ENCODE measurements at places on chromosomes 3 and 15.

- DNase-seq, result no peak
These were observed 58.5 kb upstream of the SLC24A5 start for GRCh38 chr15:48062148-48062872.

DNA sequence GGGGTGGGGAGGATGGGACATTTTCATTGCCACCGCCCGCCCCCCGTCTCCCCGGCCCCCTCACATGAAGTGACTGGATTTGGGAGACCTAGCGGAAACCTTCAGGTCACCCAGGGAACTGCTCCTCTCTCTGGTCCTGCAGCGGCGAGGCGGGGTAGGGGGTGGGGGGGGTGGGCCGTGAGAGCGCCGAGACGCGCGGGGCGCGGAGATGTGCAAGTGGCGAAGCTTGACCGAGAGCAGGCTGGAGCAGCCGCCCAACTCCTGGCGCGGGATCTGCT, 712 bp upstream of the MME start:
- DNase-seq, result peak; percentile 11

DNA sequence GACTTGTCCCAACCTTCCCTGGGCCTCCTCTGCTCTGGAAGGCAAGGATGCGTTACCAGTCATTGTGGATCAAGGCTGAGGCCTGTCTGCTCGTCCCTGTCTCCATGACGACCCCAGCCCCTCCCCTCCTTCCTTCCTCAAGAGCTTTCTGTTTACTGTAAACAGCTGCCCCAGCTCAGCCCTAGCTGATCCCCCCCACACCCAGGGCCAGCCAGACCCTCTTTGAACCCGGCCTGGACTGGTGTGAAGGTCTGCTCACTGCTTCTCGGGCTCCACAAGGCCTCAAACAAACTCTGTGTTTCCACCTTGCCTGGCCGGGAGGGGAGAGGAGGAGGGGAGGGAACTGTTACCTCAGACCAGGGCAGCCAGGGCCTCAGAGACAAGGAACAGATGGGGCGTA, 16.9 kb downstream of the VPS18 start:
- no peak for DNase-seq

- peak; percentile 51 for DNase-seq
These were observed 134.0 kb upstream of the IL12A start for GRCh38 chr3:159854500-159855124.

- no peak for DNase-seq
These were observed 29.7 kb downstream of the TCF12 start for GRCh38 chr15:56948000-56948763.

GRCh38 chr3:100429187-100429716, 27.9 kb downstream of the LNP1 start:
- DNase-seq, result no peak

DNA sequence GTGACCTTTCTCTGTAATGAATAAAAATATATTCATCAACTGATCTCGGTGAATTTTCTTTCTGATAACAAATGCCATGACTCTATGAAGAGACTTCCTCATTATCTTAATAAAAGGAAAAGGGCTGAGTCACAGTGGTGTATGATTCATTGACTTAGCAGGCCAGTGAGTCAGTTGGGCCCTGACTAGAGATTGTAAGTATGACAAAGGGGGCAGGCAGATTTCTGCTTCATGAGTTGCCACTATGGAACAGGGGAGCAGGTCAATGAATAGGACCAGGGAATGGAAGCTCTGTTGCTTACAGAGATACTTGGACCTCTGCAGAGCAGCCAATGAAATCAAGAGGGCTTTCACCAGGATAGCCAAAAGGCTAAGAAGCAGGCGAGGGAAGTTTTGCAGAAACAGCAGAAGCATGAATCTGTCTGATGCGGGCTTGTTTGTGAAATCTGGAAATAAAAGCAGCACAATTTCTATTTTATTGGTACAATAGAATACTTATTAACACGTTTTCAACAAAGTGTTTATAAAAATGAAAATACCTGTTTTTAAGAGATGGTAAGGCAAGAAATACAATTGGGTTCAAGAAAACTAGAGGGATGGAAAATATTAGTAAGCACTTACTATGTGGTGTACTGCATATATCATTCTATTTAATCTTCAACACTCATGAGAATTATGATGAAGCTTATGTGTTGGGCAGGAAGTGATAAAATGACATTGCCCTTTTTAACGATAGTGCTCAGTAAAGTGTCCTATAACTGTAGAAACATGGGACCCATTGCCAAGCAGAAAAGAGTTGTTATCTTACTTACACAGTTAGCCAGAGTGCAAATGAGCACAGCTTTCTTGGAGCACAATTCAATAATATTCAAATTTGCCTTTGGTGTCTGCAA, 169.8 kb upstream of the MYRIP start:
- DNase-seq, result peak; percentile 98

DNA sequence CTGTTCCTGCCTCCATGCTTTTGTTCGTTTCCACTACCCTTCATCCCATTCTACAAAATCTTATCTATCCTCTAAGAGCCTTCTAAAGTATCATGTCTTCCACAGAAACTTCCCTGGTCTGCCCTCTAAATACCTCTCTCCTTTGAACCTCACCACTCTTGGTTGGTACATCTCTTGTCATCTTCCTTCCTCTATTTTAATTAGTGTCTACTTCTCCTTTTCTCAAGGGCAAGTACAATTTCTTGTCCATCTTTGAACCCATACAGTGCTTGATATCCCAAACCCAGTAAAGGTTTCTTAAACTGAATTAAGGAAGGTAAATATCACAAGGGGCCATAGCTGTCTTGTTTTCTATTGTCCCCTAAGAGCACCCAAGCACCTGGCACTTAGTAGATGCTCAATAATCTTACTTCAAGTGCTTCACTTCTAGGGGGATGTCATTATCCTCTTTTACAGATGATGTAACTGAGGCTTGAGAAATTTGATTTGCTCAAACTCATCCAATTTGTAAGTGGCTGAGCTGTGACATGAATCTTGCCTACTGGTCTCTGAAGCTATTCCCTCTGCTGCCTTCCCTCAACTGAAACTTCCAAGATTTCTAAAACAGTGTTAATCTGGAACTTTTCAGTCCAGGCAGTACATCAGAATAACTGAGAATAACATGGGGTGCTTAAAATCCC, 2.6 kb upstream of the DAPK2 start:
- DNase-seq, result peak; percentile 49

DNA sequence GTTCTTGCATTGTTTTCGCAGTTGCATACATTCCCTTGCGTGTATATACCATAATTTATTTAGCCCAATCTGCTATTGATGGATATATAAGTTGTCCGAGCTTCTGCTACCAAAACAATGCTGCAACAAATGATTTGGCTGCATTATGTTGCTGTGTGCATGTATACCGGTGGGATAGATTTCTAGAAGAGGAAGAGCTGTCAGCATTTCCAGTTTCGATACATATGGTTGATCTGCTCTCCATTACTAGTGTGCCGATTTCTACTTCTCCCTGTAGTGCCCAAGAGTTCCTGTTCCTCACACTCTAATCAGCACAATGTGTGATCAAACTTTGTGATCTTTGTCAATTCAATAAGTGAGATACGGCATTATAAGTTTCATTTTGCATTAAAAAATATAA, 92.8 kb upstream of the NMNAT3 start:
- DNase-seq, result no peak

DNA sequence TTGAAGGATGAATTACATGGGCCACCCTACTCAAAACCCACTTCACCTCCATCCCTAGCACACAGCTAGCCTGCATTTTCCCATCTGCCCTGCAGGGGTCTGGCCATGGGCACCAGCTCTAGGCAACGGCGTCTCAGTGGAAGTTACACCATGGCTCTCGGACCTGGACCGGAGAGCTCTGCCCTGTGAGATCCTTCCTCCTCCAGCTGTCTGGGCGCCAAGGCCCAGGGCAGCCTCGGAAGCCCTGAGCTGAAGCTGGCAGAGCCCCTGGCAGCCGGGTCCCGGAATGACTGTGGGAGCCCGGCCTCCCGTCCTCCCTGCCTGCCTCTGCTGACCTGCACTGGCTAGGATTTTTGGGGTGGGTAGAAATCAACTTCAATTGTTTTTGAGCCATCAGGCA, 98.9 kb downstream of the CHSY1 start:
- peak; percentile 53 for DNase-seq

GRCh38 chr15:69813881-69814280, 283.8 kb downstream of the TLE3 start:
- DNase-seq, result no peak

GRCh38 chr15:79002581-79002980, 57.7 kb upstream of the CTSH start:
- DNase-seq, result peak; percentile 25

- no peak for DNase-seq
These were observed 53.6 kb upstream of the DCLK3 start for GRCh38 chr3:36817806-36818533.

- DNase-seq, result no peak
These were observed 1.8 kb downstream of the UBE2E1 start for GRCh38 chr3:23807424-23808015.

- DNase-seq, result no peak
These were observed 13.3 kb downstream of the GRAMD2A start for GRCh38 chr15:72184165-72184811.

GRCh38 chr15:34370129-34370528, 3.1 kb upstream of the LPCAT4 start:
- no peak for DNase-seq

GRCh38 chr3:156434921-156435320, 120.0 kb downstream of the SSR3 start:
- DNase-seq, result no peak

- DNase-seq, result peak; percentile 2
These were observed 796.4 kb upstream of the ARPP21 start for GRCh38 chr3:34842706-34843480.

DNA sequence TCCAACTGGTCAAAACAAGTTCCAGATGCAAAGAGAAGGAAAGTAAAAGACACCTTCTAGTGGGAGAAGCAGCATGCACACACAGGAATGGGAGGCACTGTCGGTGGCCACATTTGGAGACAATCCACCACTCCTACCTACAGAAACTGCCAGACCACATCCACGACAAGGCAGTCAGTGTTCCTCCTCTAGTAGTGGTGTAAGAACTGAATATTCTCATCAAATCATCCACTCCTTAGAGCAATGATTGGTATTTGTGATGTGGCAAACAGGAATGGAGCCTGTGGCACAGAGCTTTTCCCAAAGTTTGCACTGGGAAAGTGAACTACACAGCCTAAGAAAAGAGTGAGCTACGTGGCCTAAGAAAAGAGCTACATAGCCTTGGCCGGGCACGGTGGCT, 5.1 kb upstream of the SPINT1 start:
- no peak for DNase-seq

- DNase-seq, result no peak
These were observed 292 bp downstream of the USP4 start for GRCh38 chr3:49339581-49339940.

GRCh38 chr3:187737368-187738070, 7.7 kb downstream of the BCL6 start:
- peak; percentile 38 for DNase-seq

- no peak for DNase-seq
These were observed 8.3 kb downstream of the HDGFL3 start for GRCh38 chr15:83199288-83199687.

DNA sequence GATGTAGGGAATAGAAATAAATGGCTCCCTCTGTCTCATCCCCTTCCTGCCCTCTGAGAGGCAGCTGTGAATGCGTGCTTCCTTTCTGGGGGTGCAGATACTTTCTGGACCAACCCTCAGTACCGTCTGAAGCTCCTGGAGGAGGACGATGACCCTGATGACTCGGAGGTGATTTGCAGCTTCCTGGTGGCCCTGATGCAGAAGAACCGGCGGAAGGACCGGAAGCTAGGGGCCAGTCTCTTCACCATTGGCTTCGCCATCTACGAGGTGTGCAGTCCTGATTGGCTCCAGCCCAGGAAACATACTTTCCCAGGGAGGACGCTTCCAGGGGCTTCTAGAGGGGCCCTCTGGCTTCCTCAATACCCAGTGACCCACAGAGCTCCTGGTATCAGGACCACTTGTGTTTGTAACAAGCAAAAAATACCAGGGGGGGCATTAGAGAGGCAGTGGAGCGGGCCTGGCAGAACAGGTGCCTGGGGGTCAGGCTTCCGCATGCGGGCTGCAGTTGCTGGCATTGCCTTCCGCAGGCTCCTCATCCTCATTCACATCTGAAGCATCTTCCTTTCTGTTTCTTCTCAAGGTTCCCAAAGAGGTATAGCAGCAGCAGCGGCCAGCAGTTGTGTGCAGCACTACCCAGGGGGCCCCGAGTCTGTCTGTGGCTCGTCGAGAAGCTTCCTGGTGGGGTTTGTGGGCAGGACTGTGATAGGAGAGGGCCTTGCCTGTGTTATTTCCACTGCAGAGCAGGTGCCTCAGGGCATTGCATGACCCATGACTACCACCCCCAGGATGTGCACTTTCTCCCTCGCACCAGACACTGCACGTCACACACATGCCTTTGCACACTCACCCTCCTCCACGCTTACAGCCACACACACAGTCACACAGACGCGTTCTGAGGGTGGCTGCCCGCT, 42.5 kb downstream of the CAPN3 start:
- peak; percentile 18 for DNase-seq

- peak; percentile 98 for DNase-seq
These were observed 939 bp upstream of the ULK3 start for GRCh38 chr15:74843891-74844299.

GRCh38 chr3:74263031-74263430, 351.4 kb downstream of the CNTN3 start:
- no peak for DNase-seq

DNA sequence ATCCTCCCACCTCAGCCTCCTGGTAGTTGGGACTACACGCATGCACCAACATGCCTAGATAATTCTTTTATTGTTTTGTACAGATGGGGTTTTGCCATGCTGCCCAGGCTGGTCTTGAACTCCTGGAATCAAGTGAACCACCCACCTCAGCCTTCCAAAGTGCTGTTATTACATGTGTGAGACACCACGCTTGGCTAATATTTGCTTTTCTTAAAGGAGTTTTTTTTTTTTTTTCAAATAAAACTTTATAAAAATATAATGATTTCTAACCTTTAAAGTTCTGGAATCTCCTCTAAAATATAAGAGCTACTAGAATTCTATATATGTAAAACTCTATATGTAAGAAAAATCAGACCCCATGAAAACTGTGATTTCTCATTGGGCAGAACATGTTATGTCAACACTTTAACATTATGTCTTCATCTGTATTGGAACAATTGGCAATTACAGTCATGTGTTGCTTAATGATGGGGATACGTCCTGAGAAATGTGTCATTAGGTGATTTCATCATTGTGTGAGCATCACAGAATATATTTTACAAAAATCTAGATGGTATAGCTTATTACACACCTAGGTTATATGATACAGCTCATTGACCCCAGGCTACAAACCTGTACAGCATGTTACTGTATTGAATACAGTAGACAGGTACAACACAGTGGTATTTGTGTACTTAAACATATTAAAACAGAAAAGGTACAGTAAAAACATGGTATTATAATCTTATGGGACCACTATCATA, 377.0 kb downstream of the PLCL2 start:
- DNase-seq, result no peak

GRCh38 chr15:58553365-58553918, 121.7 kb downstream of the LIPC start:
- DNase-seq, result no peak

DNA sequence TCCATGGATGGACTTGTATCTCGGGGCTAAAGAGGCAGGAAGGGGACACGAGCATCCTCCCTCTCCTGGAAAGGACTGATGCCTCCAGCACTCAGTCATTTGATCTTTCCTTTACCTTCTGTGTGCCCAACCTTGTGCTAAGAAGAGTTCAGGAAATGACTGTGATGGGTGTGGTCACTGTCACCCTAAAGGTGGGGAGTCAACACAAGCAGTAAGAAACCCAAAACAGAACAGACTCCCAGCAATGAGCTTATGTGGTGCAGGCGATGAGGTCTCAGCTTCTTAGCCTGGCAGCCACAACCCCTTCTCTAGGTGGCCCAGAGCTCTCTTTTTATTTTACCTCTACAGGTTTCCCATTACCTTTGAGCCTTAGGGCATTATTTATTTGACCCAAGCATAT, 3.8 kb downstream of the MPI start:
- DNase-seq, result no peak

Measured in hematopoietic multipotent progenitor cell treated with erythropoietin and hydrocortisone succinate and interleukin-3 and kit ligand, for 4 days (in vitro differentiated cells).